ENCODE measurements at places on chromosomes 12 and 14. TPM values are rescaled to one million over a fixed set of nuclear protein-coding genes. Genes with fewer than 3 reads are reported as not detected.

GRCh38 chr14:100824091-100824551 lies 1.8 kb upstream of the MEG3 start:
- peak; percentile 22 for DNase-seq

Gene SSPN
- total RNA-seq: 104 TPM

Gene MANSC1
- total RNA-seq: 8.9 TPM

Gene PSMB11
- total RNA-seq: not detected

DNA sequence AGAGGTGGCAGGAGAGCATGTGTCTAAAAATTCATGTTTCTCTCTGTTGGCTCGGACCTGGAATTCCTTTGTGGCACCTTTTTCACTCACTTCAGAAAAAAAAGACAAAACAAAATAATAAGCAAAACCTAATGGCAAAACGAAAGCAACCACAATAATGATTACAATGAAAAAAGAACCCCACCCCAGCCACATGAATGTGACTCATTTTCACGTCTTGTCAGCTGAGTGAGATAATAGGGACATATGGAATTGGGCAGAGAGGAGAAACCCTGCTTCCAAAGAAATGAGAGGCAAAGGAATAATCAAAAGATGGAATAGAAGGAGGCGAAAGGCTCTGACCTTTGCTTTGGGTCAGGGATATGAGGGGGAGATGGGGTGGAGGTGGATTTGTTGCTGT lies 143.4 kb downstream of the SLC8A3 start:
- DNase-seq: no peak

GRCh38 chr14:75264036-75264435 lies 14.6 kb upstream of the FOS start:
- DNase-seq: no peak

DNA sequence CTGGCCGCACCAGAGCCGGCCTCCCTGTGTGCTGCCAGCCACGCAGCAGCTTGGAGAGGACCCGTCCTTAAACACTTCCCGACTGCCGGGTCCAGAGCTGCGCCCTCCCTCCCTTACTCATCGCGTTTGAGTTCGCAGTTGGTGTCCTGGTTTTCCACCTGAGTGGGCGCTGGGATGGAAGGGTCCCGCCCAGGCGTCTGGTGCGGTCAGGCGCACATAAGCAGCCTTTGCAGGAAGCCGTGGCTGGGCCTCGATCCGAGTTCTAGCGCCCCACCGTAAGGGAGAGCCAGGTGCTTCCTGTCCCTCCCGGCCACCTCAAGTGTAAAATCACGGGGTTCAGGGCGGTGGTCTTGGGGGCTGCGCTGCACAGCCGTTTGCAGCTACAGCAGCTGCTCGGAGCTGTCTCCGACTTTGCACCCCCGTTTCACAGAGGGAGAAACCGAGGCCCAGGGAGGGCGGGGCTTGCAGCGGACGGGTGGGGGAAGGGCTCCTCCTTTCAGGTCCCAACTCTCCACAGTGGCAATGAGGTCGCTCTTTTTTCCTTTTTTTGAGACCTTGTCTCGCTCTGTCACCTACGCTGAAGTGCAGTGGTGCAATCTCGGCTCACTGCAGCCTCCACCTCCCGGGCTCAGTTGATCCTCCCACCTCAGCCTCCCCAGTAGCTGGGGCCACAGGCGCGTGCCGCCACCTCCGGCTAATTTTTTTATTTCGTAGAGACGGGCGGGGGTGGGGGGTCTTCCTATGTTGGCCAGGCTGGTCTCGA lies 51.3 kb downstream of the LRCOL1 start:
- DNase-seq: no peak

- no peak for DNase-seq
Measured at GRCh38 chr12:114729731-114730130, 45.8 kb upstream of the TBX3 start.

Gene FBLN5
- total RNA-seq: 29.2 TPM

DNA sequence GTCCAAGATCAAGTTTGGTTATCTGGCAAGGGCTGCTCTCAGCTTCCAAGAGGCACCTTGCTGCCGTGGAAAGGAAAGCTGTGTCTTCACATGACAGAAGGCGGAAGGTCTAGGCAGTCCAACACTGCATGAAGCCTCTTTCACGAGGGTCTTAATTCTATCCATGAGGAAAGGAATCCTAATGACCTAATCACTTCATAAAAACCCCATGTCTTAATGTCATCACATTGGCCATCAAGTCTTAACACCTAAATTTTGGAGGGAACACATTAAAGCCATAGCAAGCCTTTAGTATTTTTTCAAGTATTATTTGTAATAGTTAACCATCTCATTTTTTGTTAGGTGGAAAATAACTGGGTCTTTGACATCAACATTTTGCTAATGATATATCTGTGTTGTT lies 858.3 kb downstream of the FLRT2 start:
- DNase-seq: no peak

Gene TMPRSS12
- not detected for total RNA-seq

GRCh38 chr12:126960709-126961108 lies 1306.3 kb upstream of the TMEM132C start:
- no peak for DNase-seq

GRCh38 chr12:16634786-16635185 lies 28.8 kb upstream of the LMO3 start:
- no peak for DNase-seq

- no peak for DNase-seq
Measured at GRCh38 chr14:31879661-31880348, 197.3 kb upstream of the ARHGAP5 start.

DNA sequence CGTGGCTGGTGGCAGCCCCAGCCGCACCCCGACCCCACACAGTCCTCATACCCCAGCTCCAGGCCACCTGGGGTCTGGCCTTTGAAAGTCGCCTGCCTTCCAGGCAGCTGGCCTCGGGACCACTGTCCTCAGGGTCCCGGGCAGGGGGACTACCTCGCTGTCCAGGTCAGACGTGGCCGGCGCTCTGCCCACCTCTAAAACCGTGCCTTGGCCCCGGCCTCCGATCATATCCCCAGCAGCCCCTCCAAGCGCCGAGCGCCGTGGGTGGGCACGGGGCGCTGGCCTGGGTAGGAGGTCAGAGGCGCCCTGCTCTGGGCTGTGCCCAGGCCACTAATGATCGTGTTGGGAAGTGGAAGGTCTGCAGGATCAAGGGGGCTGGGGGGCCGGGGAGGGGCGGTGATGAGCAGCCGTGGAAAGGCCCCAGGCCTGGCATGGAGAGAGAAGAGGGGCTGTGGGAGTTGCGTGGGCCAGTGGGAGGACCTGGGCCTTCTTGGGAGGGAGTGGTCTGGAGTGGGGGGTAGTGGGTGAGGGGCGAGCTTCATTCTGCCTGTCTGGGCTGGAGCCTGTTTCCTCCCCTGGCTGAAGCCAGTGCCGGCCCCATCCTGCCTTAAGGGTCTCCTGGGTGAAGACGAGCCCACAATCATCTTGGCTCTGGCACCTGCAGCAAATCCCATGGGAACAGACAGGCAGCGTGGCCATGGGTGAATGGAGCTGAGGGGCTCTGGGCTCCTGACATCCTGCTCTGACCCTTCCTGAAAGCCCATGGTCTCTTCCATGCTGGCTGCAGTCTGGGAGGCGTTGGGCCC lies 4.9 kb downstream of the TMEM121 start:
- no peak for DNase-seq

GRCh38 chr12:122834921-122835749 lies at the start of gene HIP1R:
Gene HIP1R, plus strand, starts transcription at chr12:122835457. Its CDS starts 94 bp downstream, at chr12:122835551.
- no peak for DNase-seq

Gene PRB2
- total RNA-seq: not detected

DNA sequence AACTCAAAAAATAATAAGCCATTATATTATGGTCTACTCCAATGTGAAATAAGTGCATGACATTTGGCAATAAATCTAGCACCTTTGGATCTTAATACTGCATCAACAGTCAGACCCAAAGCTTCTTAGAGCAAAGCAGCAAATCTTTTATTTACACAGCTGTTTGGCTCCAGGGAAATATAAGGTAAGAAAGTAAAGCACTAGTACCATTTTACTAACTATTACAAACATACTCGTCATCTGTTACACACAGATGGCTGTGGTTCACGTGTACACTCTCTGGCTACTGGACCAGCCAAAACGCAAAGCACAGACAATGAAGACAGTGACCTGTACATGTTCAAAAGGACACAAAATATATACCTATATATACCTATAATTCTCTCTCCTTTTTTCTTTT lies 2.8 kb downstream of the FGD6 start:
- no peak for DNase-seq

DNA sequence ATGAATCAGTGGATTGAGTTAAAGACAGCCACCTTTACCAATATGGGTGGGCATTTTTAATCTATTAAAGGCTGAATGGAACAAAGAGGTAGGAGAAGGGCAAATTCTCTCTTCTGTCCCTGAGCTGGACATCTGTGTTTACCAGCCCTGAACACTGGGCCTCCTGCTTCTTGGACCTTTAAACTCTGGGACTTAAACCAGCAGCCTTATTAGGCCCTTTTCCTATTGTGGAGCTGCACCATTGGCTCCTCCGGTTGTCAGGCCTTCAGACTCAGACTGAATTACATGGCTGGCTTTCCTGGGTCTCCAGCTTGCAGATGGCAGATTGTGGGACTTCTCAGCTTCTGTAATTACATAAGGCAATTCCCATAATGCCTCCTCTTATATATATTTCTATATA lies 6.4 kb downstream of the SERPINA6 start:
- DNase-seq: no peak

Gene LPCAT3
- total RNA-seq: 27.5 TPM

DNA sequence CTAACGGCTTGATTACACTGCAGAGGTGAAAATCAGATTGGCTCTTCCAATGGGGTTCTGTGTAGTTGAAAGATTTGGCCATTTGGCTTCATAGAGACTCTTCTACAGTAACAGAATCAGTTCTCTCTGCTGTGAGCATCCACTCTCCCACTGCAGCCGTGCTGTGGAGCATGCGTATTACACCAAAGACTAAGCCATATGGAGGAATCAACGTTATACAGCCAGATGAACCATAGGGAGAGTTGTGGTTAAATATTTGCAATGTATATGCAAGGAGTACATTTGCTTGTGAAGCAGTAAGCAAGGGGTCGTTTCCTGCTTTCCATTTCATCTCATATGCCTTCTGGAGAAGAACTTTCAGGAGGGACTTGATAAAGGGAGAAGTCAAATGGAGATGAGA lies 331.1 kb upstream of the FKBP4 start:
- DNase-seq: no peak

- DNase-seq: no peak
Measured at GRCh38 chr12:44000309-44000952, 164.6 kb downstream of the TMEM117 start.

GRCh38 chr14:66509874-66510273 lies 1.9 kb downstream of the GPHN start:
- no peak for DNase-seq

All from heart right ventricle (tissue), 16 donors.